Stimulated activated naive CD8-positive, alpha-beta T cell treated with anti-CD3 and anti-CD28 coated beads, Interleukin-15, Interleukin-2, amounts not matched to agents 100 U/mL and 50 U/mL, for 24 hours (primary cell): ENCODE measurements at places on chromosomes 6 and 20.

- no peak for DNase-seq
Measured at GRCh38 chr20:23820493-23820892, 6.0 kb downstream of the CST2 start.

GRCh38 chr20:49916146-49917002 is 1.0 kb upstream of the SPATA2 start:
- peak; percentile 29 for DNase-seq

DNA sequence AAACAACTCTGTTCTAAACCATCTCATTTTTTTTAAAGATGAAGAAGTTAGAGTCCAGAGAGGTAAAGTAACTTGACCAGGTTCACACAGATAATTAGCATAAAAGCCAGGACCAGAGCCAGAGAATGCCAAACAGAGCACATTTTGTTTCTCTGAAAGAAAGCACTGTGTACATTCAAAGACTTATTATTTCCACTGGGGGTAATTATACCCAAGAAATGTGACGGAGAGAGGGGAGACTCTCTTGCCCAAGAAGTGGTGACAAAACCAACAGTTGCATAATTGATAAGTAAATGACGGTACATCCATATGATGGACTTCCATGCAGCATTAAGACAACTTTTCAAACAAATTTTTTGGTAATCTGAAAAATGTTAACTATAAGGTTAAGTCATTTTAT is 111.6 kb downstream of the RTN4IP1 start:
- DNase-seq: no peak

DNA sequence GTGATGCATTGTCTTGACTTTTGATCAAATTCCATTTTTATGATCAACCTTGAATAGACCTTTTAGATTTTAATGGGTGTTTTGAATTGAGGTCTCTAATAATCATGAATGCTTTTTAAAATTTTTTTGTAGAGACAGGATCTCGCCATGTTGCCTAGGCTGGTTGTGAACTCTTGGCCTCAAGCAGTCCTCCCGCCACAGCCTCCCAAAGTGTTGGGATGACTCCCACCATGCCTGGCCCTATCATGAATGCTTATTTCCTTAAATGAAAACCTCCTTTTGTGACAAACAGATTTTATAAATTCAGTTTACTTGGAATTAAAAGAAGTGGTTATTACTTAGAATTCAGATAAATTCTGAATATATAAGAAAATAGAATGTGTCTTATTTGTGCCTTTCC is 60.2 kb upstream of the KIF25 start:
- DNase-seq: no peak

DNA sequence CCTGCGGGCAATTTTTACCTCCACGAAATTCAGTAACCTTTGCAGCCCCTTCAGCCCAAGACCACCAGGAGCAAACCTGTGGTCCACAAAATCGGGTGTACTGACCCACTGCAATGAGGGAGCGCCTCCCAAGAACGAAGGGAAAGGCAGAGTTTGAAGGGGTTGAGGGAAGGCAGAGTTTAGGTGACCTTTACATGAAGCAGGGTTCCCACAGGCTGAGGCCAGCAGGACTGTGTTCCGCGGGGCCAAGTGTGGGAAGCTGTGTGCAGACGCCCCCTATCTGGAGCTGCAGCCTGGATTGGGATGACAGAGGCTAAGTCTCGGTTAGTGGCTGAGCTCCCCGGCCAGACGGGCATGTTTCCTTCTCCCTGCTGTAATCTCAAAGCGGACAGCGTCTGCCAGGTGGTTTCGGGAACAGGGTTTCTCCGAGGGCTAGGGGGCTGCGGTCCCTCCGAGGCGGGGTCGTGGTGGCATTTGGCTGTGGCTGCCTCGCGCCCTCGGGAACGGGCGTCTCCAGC is 826 bp upstream of the PYGB start:
- DNase-seq: peak; percentile 39

GRCh38 chr6:686497-686896 is 6.4 kb downstream of the EXOC2 start:
- no peak for DNase-seq

DNA sequence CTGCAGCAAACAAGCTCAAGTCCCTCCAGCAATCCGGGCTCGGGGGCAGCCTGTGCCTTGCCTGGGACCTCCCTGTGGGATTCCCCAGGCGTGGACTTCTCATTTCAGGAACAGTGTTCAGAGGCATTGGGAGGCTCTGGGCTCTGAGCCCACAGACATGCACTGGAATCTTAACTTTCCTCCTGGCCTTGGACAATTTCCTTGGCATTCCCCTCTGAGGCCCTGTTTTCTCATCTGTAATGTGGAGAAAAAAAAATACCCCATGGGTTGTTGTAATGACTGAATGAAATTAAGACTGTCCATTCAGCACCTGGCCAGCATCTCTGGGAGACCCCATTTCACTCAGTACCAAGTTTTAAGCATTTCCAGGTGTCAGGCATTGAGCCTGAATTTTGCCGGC is 17.6 kb downstream of the BPIFB4 start:
- no peak for DNase-seq

DNA sequence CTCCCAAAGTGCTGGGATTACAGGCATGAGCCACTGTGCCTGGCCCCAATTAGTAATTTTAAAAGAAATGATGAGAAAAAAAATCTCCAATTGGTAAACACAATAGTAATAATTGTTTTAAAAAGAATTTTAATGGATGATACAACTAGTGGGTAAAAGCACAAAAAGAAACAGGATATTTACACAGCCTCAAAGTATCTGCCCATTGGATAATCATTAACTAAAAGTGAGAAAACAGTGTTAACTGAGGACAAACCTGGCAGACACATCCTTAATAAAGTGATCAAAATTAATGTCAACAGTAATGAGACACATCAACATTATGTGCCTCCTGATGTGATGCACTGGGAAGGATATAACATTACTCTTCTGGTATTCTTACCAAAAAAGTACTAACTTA is 24.5 kb downstream of the DTNBP1 start:
- DNase-seq: no peak

- no peak for DNase-seq
Measured at GRCh38 chr6:88808381-88808780, 155.0 kb downstream of the RNGTT start.

GRCh38 chr6:157520596-157521361 is 139.8 kb downstream of the ZDHHC14 start:
- no peak for DNase-seq

- no peak for DNase-seq
Measured at GRCh38 chr20:21548390-21549035, 34.6 kb upstream of the NKX2-2 start.

DNA sequence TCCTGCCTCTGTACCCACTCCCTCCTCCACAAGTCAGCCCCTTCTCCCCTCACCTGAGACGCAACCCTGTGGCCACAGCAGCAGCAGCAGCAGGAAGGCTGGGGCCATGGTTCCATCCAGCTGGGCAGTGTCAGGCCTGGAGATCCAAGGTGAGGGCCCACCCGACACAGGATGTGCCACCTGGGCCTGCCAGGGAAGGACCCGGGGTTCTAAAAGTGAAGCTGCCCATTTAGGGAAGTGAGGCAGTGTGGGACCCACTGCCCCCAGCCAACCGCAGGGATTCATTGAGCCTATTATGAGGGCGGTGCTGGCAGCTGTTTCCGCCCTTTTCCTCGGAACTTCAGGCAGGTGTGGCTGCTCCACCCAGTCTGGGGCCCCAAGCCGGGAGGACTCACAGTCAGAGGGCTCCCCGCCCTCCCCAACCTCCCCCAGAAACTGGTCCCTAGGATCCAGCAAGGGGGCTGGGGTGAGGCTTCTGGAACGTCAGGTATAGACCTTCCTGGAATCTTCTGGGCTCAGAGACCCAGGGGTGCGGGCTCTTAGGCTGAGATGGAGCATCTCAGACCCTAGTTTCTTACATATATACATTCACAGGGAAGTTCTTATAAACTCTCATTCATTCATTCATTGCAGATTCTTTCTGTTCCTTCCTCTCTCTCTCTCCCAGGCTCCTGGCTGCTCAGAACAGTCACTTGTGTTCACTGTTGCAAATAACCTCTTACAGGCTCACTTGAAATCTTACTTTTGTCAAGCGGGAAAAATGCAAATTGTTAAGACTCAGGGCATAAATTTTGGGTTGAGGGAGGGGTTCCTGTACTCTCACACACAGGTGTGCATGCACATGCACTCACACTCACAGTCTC is at the start of gene TREML2:
Gene TREML2, minus strand, starts transcription at position 249 of the 863 bp plus-strand sequence. Its CDS starts 141 bp downstream, at position 108.
- peak; percentile 52 for DNase-seq

- DNase-seq: no peak
Measured at GRCh38 chr6:170227996-170228945, 62.6 kb downstream of the DLL1 start.

GRCh38 chr6:45327956-45328522 is at the start of gene RUNX2:
RUNX2 (plus strand) TSS chr6:45328330; CDS start chr6:45328727, 397 bp downstream.
- peak; percentile 12 for DNase-seq

- DNase-seq: no peak
Measured at GRCh38 chr6:169251371-169251802, 2.3 kb downstream of the THBS2 start.

DNA sequence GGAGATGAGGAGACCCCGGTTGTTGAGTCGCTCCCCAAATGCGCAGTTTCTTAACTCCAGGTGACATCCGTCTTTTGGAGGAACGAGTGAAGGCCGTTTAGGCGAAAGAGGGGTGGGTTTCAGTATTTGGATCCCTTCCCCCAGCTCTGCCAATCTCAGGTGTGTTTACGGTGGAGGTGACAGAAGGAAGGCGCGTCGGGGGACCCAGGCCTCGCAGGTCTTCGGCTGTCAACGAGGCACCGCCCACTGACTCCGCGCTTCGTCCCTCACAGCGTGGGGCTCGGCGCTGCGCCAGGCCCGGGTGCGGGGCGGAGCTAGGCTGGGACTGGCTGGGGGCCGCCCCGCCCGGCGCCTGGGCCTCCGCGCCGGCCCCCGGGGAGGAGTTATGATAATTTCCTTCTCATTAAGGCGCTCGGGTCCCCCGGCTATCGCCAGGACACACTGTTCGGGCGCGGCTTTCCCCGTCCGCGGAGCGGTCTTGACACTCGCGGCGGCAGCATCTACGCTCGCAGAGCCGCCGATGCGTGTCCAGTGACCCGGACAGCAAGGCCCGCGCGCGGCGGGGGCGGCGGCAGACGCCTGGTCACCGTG is at the start of gene TFAP2C:
Gene TFAP2C, plus strand, starts transcription at position 434 of the 591 bp plus-strand sequence. CDS start 239 bp downstream, outside the sequence.
- peak; percentile 42 for DNase-seq

DNA sequence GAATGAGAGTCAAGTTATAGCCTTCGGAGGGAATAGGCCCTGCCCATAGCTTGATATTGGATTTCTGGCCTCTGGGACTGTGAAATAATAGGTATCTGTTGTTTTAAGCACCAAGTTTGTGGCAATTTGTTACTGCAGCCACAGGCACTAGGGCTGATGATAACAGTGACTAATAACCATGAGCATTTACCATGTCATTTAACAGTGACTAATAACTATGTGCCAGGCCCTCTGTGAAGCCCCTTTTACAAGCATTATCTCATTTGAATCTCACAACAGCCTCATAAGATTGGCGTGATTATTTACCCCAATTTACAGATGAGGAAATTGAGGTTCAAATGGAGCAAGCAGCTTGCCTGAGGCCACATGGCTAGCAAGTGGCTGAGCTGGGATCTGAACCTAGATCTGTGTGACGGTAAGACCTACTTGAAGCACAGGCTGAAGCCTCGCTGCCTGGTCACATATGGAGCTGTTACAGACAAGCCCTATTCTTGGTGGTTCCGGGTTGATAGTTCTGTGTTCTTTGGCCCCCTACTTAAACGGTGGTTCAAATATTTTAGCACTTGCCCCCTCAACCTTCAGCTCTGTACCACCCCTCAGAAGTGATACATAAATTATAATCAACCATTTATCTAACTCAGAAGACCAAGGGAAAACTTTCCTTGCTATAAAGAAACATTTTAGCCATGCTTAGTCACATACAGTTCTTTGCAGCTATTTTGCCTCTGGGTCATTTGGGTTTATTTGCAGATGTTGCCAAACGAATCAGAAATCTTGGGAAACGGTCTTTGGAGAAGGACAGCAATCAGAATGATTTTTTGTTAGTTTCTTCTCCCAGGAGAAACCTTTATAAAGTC is 98.3 kb downstream of the ELOVL5 start:
- DNase-seq: no peak

DNA sequence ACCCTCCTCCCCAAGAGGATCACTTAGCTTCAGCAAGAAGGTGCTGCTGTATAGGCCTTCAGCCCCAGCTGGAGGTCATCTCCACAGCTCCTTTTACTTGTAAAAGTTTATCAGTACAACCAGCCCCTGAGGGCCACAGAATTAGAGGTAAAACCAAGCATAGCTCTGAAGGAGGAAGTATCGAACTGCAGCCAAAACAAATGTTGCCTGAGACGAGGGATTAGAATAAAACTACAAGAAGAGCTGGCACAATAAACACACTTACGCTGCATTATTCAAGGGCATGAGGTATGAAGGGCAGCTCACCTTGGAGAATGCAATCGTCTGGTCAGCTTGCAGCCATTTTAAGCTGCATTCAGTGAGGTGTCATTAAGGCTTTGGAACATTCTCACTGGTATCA is 21.1 kb upstream of the FOXQ1 start:
- no peak for DNase-seq

GRCh38 chr6:43572015-43572414 is 3.8 kb downstream of the XPO5 start:
- DNase-seq: no peak

- no peak for DNase-seq
Measured at GRCh38 chr6:165091121-165091785, 218.2 kb downstream of the C6orf118 start.

- no peak for DNase-seq
Measured at GRCh38 chr6:143205991-143206390, 145.3 kb downstream of the AIG1 start.

GRCh38 chr6:36094753-36095496 is 35.4 kb upstream of the MAPK13 start:
- DNase-seq: peak; percentile 86

DNA sequence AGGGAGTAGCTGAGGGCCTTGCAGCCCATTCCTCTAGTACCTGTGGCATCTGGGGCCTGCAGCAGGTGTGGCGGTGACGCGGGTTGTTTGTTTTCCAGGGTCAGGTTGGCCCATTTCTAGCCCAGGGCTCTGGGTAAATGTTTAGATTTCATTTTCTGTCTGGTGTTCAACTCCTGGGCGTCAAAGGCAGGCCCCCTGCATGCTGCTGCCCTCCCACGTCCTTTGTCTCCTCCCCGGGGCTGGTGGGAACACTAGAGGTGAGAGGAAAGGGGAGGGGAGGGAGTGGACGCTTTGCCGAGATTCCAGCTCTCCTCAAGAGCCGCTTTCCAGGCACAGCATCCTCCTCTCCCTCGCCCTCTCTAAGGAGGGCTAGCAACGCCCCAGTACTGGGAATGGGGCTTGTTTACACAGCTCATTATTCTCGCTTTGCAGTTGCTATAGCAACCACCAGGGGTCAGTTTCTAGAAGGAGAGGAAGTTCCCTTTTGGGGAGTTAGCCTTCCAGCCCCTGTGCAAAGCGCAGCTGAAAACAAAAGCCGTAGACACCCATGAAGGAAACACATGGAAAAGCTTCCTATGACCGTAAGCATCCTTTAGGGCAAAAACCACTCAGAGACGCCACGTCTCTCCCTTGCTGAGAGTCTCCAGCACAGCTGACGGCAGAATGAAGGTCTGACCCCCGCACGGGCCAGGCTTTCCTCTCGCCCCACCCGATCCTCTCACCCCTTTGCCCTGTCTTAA is 170.6 kb downstream of the LY86 start:
- peak; percentile 37 for DNase-seq
